ENCODE measurements at places on chromosomes 4 and X.

DNA sequence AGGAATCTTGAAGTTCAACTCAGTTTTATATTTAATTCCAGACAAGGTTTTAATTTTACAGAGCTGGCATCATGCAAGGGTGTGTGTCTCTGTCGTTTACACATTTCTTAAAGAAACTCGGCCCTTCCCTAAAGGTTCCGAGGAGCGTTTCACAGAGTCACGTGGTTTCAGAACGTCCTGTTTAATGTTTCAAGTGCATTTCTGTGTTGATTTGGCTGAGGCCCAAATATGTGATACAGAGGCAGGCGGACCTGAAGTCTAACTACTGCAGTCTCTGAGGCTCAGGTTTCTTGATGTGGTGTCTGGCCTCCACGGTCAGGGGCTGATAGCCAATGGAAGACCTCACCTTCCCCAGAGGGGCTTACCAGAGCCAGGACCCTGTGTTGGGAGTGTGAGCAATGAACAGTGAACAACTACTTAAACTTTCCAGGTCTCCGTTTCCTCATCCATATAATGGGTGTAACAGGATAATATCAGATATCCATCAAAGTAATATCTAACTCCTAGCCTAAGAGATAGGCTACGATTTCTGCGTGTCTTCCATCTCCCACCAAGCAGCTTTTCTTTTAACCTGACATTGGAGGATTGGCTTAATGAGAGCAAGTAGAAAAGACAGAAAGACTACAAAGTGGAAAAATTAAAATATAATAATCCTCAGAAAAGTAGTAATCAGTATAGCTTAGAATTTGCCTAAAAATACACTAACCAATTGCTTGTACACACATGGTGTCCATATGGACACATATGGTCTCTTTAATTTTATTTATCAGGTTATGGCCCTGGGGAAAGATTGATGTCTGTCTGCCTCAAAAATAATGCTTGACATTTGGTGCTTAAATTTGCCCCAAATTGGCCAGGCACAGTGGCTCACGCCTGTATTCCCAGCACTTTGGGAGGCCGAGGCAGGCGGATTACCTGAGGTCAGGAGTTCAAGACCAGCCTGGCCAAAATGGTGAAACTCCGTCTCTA is 50.0 kb upstream of the TRIM2 start:
- DNase-seq = no peak

DNA sequence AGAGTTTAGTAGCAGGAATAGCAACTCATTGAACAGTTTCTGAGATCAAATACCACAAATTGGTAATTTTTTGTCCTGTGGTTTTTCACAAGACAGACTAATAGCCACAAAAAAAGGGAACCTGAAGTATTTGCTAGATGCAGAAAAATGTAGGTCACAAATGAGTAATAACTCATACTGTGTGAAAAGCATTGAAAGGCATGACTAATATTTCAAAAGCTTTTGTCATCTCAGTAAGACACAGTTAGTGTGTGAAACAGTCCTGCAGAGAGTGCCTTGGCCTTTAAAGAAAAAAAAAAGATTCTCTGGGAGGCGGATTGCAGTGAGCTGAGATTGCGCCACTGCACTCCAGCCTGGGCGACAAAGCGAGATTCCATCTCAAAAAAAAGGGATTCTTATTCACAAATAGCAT is 31.4 kb upstream of the SLC25A31 start:
- DNase-seq = no peak

DNA sequence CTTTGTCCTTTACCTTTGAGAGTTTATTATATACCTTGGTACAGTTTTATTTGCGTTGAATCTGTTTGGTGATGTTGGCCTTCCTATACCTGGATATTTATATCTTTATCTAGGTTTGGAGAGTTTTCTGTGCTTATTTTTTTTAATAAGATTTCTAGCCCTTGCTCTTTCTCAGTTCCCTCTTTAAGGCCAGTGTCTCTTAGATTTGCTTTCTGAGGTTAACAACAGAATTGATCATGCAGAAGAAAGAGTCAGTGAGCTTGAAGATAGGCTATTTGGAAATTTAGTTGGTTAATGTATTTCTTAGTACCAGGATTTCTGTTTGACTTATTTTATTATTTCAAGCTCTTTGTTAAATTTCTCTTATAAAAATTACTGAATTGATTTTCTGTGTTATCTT is 12.7 kb upstream of the TAF7L start:
- DNase-seq = no peak

GRCh38 chr4:181911420-181911819 is 331.8 kb upstream of the TENM3 start:
- no peak for DNase-seq

- no peak for DNase-seq
These were observed 832.4 kb upstream of the PCDH10 start for GRCh38 chr4:132316738-132317137.
